ENCODE measurements at places on chromosomes 3 and 15. TPM values are rescaled to one million over a fixed set of nuclear protein-coding genes. Genes with fewer than 3 reads are reported as not detected.
A peak's percentile ranks its signal among the peaks of the same experiment; 100 is the strongest.

- H3K27me3 ChIP-seq: no peaks in the 10 kb centered on the region
- peaks cover 18% of the 10 kb centered on the region for H3K4me1 ChIP-seq
- DNase-seq: peak; percentile 14
- no peak overlapping the region for H3K27ac ChIP-seq
- H3K36me3 ChIP-seq: peaks cover 18% of the 10 kb centered on the region
- no peak overlapping the region for H3K4me3 ChIP-seq
Measured at GRCh38 chr15:22941179-22941578, 39.0 kb downstream of the CYFIP1 start.

GRCh38 chr15:29208352-29208751, 61.3 kb downstream of the NSMCE3 start:
- no peak for DNase-seq
- H3K27me3 ChIP-seq: no peaks in the 10 kb centered on the region
- H3K4me3 ChIP-seq: no peak overlapping the region
- no peaks in the 10 kb centered on the region for H3K36me3 ChIP-seq
- H3K4me1 ChIP-seq: no peaks in the 10 kb centered on the region
- no peak overlapping the region for H3K27ac ChIP-seq

DNA sequence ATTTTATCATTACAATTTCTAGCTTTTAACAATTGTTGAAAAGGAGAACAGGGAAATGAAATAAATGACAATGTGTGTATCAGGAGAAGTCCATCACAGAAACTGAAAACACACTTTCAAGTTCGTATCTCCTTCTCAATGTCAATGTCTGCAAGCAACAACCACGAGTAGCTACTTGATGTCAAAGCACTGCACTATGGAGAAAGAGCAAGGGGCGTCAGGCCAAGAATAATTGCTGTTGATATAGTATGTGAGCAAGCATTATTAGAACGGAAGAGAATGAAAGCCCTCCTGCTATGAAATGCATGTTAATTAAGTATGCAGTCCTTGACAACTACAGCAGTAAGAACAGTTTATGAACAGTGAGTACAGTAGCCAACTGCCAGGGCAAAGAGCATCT, 1250.1 kb downstream of the ZPLD1 start:
- H3K4me3 ChIP-seq: no peak overlapping the region
- H3K4me1 ChIP-seq: no peaks in the 10 kb centered on the region
- no peak for DNase-seq

DNA sequence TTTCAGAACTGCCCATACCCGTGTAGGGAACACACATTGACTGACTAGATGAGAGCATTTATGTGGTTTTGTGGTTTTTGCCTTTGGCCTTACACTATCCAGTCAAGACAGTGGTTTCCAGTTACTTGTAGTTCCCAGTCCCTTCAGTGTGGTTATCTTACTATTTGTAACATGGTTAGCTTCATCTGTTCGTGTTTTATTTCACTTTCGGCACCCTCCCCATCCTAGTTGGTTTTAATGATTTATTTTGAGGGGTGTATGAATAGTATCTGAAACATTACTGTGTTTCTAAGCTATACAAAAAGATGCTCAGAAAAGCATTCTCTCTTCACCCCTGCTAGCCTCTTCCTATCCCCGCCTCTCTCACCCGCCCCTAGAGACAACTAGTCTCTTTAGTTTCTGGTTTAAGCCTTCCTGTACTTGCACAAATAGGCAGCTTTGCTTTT, 14.1 kb downstream of the LYSMD4 start:
- no peak overlapping the region for H3K27ac ChIP-seq
- H3K4me3 ChIP-seq: no peak overlapping the region
- no peaks in the 10 kb centered on the region for H3K36me3 ChIP-seq
- H3K4me1 ChIP-seq: peaks cover 15% of the 10 kb centered on the region

GRCh38 chr3:194272221-194272620, 78.9 kb downstream of the CPN2 start:
- no peaks in the 10 kb centered on the region for H3K27me3 ChIP-seq
- DNase-seq: peak; percentile 66
- H3K36me3 ChIP-seq: no peaks in the 10 kb centered on the region
- peak overlapping the region; percentile 89 for H3K27ac ChIP-seq
- H3K4me3 ChIP-seq: no peak overlapping the region

DNA sequence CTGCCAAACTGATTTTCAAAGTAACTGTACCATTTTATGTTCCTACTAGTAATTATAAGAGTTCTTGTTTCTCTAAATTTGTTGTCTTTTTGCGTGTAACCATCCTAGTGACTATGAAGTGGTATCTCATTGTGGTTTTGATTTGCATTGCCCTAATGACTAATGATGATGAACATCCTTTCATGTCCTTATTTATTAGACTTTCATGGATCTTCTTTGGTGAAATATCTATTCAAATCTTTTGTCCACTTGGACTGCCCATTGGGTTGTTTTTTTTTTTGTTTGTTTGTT, 3.6 kb downstream of the OXSR1 start:
- no peak overlapping the region for H3K27ac ChIP-seq
- no peaks in the 10 kb centered on the region for H3K36me3 ChIP-seq
- no peak for DNase-seq
- no peak overlapping the region for H3K4me3 ChIP-seq
- H3K27me3 ChIP-seq: no peaks in the 10 kb centered on the region
- H3K4me1 ChIP-seq: peaks cover 19% of the 10 kb centered on the region

DNA sequence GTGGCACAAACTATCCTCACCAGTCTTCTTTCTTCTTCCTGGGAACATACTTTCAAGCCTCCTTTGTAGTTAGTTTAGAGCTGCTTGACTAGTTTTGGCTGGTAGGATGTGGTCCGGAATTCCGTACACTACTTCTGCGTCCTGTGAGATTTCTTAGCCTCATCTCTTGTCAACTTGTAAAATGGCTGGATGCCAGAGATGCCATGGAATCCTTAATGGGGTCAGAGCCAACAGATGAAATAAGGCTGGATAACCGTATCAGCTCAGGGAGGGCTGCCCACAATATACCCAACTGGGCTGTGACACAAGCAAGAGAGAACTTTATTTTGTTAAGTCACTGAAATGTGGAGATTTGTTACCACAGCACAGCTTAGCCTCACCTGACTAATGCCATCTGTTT, 466.9 kb upstream of the MDFIC2 start:
- no peaks in the 10 kb centered on the region for H3K36me3 ChIP-seq
- H3K27ac ChIP-seq: no peak overlapping the region
- no peaks in the 10 kb centered on the region for H3K4me1 ChIP-seq
- no peak overlapping the region for H3K4me3 ChIP-seq
- no peak for DNase-seq
- H3K27me3 ChIP-seq: no peaks in the 10 kb centered on the region

DNA sequence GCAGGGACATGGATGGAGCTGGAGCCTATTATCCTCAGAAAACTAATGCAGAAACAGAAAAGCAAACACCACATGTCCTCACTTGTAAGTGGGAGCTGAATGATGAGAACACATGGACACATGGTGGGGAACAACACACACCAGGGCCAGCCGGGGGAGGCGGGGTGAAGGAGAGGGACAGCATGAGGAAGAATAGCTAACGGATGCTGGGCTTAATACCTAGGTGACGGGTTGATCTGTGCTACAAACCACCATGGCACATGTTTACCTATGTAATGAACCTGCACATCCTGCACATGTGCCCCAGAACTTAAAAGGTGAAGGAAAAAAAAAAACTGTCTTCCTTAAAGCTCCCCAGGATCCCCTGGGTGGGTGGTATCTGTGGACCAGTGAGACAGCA, 87.1 kb downstream of the ADAMTS17 start:
- H3K4me1 ChIP-seq: peaks cover 3% of the 10 kb centered on the region
- H3K27ac ChIP-seq: no peak overlapping the region
- H3K36me3 ChIP-seq: no peaks in the 10 kb centered on the region
- DNase-seq: no peak
- H3K27me3 ChIP-seq: no peaks in the 10 kb centered on the region

DNA sequence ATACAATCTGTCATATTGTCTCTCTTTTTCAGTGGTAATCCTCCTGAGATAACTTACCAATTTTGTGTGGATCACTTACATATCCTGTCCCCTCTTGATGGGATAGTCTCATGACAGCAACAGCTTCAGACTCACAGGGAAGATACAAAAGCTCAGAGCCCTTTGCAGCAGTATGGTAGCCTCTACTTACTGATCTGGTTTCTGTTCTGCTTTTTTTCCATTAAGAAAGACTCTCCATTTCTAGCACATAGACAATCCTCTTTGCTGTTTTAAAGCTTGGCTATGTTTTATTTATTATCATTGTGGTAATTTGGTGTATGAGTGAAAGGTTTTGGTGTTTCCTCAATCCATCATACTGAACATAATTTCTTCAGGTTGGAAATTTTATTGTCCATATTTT, 25.4 kb upstream of the SOX14 start:
- no peak for DNase-seq
- no peaks in the 10 kb centered on the region for H3K36me3 ChIP-seq
- no peak overlapping the region for H3K27ac ChIP-seq

- no peaks in the 10 kb centered on the region for H3K4me1 ChIP-seq
- no peaks in the 10 kb centered on the region for H3K27me3 ChIP-seq
- DNase-seq: no peak
- no peak overlapping the region for H3K27ac ChIP-seq
Measured at GRCh38 chr15:45287390-45287956, 35.4 kb downstream of the SLC28A2 start.

- H3K27me3 ChIP-seq: no peaks in the 10 kb centered on the region
- no peak overlapping the region for H3K27ac ChIP-seq
- no peaks in the 10 kb centered on the region for H3K4me1 ChIP-seq
- no peak overlapping the region for H3K4me3 ChIP-seq
Measured at GRCh38 chr3:170517242-170517945, 68.5 kb downstream of the SLC7A14 start.

DNA sequence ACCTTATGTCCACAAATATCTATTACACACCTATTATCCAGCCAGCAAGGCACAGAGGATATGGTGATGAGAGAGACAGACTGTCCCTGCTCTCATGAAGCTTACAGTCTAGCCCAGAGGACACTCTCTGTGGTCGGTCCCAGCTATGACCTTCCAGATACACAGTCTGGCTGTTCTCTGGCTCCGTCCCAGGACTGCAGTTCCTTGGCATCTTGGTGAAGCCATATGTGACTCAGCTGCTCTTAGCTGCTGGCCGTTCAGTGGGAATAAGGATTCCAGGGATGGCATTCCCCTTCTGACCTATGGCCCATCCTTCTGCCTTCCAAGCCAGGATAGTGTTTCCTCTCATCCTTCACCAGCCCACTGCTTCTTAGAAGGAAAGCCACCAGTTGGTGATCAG, 30.8 kb downstream of the MEX3B start:
- no peak overlapping the region for H3K27ac ChIP-seq
- H3K4me1 ChIP-seq: no peaks in the 10 kb centered on the region
- H3K4me3 ChIP-seq: no peak overlapping the region
- no peak for DNase-seq

GRCh38 chr3:98778852-98779413, 15.8 kb downstream of the ST3GAL6 start:
- no peak overlapping the region for H3K27ac ChIP-seq
- H3K4me3 ChIP-seq: no peak overlapping the region
- peaks cover 6% of the 10 kb centered on the region for H3K4me1 ChIP-seq
- no peaks in the 10 kb centered on the region for H3K36me3 ChIP-seq
- DNase-seq: no peak
- no peaks in the 10 kb centered on the region for H3K27me3 ChIP-seq

- no peaks in the 10 kb centered on the region for H3K4me1 ChIP-seq
- DNase-seq: peak; percentile 51
- no peaks in the 10 kb centered on the region for H3K27me3 ChIP-seq
- no peak overlapping the region for H3K4me3 ChIP-seq
- no peaks in the 10 kb centered on the region for H3K36me3 ChIP-seq
- H3K27ac ChIP-seq: no peak overlapping the region
Measured at GRCh38 chr15:100715571-100716455, 113.4 kb downstream of the ASB7 start.

GRCh38 chr15:68697711-68698690, 119.2 kb downstream of the CORO2B start:
- H3K4me3 ChIP-seq: no peak overlapping the region
- H3K4me1 ChIP-seq: peaks cover 19% of the 10 kb centered on the region
- no peaks in the 10 kb centered on the region for H3K27me3 ChIP-seq

GRCh38 chr3:184384342-184384741, 4.5 kb downstream of the CHRD start:
- H3K27me3 ChIP-seq: peaks cover 24% of the 10 kb centered on the region
- no peak for DNase-seq
- H3K4me3 ChIP-seq: no peak overlapping the region
- no peak overlapping the region for H3K27ac ChIP-seq
- H3K4me1 ChIP-seq: peaks cover 20% of the 10 kb centered on the region
- H3K36me3 ChIP-seq: no peaks in the 10 kb centered on the region

- H3K4me1 ChIP-seq: peaks cover 12% of the 10 kb centered on the region
- DNase-seq: peak; percentile 80
- peak overlapping the region; percentile 47 for H3K27ac ChIP-seq
- H3K36me3 ChIP-seq: no peaks in the 10 kb centered on the region
- peaks cover 5% of the 10 kb centered on the region for H3K27me3 ChIP-seq
- H3K4me3 ChIP-seq: peak overlapping the region; percentile 32
Measured at GRCh38 chr3:196219194-196219969, 3.0 kb downstream of the SLC51A start.

- no peaks in the 10 kb centered on the region for H3K4me1 ChIP-seq
- H3K27ac ChIP-seq: no peak overlapping the region
- H3K36me3 ChIP-seq: no peaks in the 10 kb centered on the region
- H3K4me3 ChIP-seq: no peak overlapping the region
- no peak for DNase-seq
Measured at GRCh38 chr15:96564546-96564945, 234.0 kb downstream of the NR2F2 start.

DNA sequence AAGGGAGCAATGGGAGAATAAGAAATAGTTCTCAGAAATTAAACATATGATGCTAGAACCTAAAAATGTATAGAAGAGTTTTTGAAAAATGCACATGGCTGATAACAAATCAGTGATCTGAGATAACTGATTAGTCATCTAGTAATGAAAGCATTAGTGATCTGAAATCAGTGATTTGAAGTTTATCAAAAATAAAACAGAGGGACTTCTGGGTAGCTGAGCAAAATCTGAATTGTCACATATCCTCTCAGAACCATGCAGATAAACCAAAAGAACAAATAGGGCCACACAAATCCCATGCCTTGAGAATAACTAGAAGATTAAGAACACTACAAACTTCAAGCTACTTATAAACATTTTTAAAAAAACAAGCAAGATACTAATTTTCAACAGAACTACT, 71.5 kb downstream of the MCF2L2 start:
- H3K27ac ChIP-seq: no peak overlapping the region
- H3K4me1 ChIP-seq: no peaks in the 10 kb centered on the region
- H3K36me3 ChIP-seq: no peaks in the 10 kb centered on the region
- no peaks in the 10 kb centered on the region for H3K27me3 ChIP-seq
- DNase-seq: no peak

- DNase-seq: no peak
- no peaks in the 10 kb centered on the region for H3K4me1 ChIP-seq
- H3K27me3 ChIP-seq: no peaks in the 10 kb centered on the region
Measured at GRCh38 chr3:44301746-44302145, 36.8 kb upstream of the TCAIM start.

FAM43A gene
- 12.1 TPM for total RNA-seq

FRG2C gene
- not detected for total RNA-seq

GOLGA8B gene
- 66.7 TPM for total RNA-seq

FEZF2 gene
- total RNA-seq: not detected

PLA1A gene
- total RNA-seq: 1.2 TPM

LMAN1L gene
- total RNA-seq: not detected

TERB2 gene
- not detected for total RNA-seq

BAHD1 gene
- 9.3 TPM for total RNA-seq

CPNE4 gene
- total RNA-seq: 0.54 TPM
